Fibroblast of villous mesenchyme (primary cell): ENCODE measurements at places on chromosomes 16 and 17.

DNA sequence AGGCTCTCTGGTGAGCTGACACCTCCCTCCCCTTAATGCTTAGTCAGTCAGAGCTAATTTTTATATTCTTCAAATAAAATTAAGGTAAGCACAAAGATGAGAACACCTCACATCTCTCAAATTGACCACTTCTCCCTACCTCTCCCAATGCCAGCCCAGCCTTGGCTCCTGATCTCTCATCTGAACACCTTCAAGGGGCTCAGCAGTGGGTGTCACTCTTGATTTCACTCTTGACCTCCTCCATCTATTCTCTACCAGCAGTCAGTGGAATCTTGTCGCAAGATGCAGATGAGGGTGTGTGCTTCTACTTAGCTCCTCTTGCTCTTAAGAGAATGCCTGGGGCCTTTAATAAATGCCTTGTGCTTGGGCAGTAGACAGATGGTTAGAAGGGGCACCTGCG, 309.0 kb upstream of the IRX3 start:
- DNase-seq: no peak

DNA sequence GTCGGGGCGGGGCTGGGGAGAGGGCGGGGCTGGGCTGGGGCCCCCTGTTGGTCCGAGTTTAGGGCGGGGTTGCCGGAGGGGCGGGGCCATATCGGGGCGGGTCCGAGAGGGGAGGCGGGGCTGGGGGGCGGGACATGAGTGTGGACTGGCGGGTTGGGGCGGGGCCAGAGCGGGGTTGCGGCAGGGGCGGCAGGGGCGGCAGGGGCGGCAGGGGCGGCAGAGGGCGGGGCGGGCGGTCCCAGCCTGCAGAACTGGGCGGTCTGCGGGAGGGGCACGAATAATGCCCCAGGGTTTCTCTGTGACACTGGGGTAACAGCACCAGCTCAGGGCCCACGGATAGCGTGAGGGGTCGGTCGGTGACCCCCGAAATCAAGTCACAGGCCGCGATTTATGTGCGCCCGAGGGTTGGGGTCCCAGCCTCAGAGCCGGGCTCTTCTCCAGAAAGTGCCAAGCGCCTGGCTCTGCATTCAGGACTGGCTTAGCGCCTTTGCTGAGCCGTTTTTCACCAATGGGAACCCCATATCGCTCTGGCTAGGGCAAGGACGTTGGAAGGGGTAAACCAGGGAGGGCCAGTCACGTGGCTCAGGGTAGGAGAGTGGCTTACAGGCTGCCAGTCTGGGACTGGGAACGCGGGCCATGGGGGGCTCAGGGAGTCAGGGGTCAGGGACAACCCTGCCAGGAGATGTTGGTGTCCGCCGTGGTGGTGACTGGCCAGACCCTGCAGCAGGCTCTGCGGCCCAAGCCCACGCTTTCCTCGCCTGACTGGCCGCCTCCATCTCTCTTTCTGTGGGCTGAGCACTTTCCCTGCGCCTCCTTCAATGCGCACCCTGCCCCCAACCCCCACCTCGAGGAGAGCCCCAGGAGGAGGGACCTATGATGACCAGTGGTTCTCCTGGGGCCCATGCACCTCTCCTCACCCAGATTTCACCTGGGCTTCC, 1.2 kb upstream of the METTL26 start:
- peak; percentile 92 for DNase-seq

DNA sequence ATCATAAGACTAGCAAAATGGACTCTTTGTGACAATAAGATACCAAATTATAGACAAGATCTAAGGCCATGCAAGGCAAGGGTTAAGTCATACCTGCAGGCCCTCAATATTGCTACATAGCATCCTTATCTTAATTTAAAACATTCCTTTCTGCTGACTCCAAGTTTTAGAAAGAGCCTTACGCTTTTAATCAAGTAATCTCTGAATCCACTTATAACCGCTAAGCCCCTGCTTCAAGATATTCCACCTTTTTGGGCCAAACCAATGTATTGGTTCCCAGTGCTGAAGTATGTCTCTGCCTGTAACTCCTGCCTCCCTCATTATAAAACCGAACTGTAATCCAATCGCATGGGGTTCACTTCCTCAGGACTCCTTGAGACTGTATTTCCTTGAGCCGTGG, 255.4 kb downstream of the PHKB start:
- DNase-seq: peak; percentile 29

GRCh38 chr17:75825149-75825552, 19.1 kb downstream of the UNC13D start:
- DNase-seq: no peak

DNA sequence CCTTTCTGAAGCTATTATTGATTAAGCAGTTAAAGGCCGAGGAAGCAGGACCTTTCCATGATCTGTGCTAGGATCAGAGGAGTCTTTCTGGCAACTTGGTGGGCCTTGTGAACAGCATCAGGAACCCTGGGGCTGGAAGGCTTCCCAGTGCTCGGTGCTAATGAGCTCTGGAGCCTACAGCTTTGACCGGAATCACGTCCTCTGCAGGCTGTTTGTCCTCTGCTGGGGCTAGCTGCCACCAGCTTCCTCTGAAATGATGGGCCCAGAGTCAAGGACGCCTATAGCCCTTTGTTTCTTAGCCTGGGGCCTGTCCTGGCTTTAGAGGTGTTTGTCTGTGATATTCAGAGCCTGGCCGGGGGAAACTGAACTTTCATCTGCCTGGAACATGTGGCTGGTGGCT, 111.6 kb downstream of the SHISA9 start:
- DNase-seq: no peak

- no peak for DNase-seq
Measured at GRCh38 chr16:89199241-89200123, 855 bp downstream of the SLC22A31 start.

DNA sequence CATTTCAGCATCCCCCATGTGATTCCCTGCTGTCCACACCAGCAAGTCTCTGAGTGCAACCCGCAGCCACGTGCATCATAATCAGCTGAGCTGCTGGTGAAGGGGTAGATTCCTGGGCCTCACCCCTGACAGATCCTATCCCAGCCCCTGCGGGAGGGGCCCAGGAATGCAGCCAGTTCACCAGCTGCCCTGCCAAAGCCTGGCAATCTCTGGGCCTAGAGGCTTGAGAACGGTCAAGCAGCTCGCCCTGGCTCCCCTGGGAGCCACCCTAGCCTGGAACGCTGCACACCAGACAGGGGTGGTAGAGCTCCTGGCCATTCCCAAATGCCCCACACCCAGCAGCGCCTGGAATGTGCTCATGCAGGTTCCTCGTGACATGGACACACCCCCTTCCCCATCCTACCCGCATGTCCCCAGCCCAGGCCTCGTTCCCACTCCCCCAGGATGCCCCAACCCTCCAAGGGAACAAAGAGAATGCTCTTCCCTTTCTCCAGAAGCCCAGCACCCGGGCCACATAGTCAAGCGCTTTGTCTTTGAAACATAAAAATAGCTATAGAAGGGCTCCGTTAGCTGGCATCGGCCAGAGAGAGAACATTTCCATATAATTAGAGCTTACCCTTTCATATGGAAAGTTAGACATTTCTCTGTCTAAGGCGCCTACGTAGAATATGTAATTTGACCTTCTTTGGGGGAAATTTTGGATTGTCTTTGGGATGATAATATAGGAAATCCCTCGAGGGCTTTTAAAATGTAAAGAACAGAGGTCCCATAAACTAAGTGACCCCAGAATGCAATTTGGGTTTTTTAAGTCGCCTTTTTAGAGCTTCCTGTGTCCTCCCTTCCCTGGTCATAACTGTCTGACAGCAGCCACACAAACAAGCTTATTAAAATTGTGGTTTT, 3.4 kb downstream of the CEP295NL start:
- DNase-seq: peak; percentile 81

DNA sequence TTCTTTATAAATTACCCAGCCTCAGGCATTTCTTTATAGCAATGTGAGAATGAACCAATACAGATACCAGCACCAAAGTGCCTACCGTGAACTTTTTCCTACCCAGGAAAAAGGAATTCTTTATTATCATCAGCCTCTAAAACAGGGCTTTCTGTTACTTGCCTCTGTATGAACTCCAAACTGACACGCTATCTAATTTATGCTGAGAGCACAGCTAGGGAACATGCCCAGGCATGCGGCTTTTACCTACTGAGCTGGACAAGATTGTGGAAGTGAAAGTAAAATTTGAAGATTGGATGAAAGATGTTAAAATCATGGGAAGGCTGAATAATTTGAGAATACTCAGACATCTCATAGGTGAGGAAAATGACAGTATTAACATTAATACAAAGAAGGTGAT, 24.4 kb upstream of the ADCY9 start:
- peak; percentile 69 for DNase-seq

GRCh38 chr16:75624921-75625334, 1.8 kb upstream of the ADAT1 start:
- peak; percentile 97 for DNase-seq
